Vagina (tissue), 2 donors: ENCODE measurements at places on chromosomes 7 and 10. TPM values are rescaled to one million over a fixed set of nuclear protein-coding genes. Genes with fewer than 3 reads are reported as not detected.
A peak's percentile ranks its signal among the peaks of the same experiment; 100 is the strongest.

DNA sequence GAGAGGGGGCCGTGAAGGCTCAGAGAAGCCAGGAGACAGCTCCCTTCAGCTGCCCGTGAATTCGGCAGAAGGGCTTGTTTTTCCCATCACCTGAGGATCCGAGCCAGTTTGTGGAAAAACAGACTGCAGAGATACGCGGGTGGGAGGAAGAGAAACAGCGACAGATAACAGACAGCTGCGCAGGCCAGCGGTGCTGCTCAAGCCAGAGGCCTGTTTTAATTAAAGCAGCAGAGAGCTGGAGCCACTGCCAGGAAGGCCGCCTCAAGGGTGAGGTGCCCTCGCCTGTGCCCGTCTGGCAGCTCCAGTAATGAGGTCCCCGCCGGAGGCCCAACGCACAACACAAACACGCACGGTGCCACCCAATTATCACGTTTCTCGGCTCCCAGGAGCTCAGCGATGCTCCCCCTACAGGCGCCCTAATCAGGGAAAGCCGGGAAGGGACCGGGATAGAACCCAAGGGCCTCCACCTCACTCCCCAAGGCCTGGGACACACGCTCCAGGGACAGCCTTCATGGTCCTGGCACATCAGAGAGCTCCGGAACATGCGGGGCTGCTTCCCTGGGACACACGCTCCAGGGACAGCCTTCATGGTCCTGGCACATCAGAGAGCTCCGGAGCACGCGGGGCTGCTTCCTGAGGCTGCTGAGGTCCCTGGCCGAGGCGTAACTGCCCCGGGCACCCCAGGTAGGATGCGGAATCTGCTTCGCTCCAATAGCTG, 60.6 kb upstream of the DNAAF5 start:
- H3K36me3 ChIP-seq, result no peaks in the 10 kb centered on the region
- peaks cover 44% of the 10 kb centered on the region for H3K4me1 ChIP-seq
- no peak for DNase-seq
- H3K27me3 ChIP-seq, result no peaks in the 10 kb centered on the region
- no peak overlapping the region for H3K4me3 ChIP-seq

- no peak overlapping the region for H3K4me3 ChIP-seq
- H3K36me3 ChIP-seq, result no peaks in the 10 kb centered on the region
- no peak for DNase-seq
- H3K27me3 ChIP-seq, result no peaks in the 10 kb centered on the region
- H3K27ac ChIP-seq, result peak overlapping the region; percentile 40
These were observed 128.3 kb downstream of the CD36 start for GRCh38 chr7:80766724-80767123.

DNA sequence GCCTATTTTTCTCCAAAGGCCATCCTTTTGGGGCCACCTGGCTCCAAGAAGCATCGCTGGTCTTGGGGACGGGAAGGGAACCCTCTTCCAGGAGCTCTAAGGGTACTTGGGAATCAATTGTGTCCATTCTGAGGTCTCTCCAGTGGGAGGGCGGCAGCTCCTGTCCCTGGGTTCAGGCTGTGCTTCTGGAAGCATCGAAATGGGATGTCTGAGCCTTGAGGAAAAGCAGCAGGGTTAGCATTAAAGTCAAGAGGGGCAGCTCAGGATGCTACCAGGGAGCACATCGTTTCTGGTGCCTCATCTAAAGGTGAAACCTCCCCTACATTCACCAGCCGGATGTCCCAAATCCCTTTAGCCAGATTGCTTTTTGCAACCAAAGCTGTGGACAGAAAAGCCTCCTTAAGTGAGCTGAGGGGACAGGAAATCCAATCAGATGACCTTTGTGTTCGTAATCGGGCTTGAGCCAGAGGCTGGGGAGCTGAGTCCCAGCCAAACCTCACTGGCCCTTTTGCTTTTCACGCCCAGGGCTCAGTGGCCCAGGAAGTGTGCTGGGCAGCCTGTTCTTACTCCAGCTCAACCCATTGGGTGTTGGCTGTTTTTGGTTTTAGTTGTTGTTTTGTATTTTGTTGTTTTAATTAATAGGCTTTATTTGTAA, 88.8 kb upstream of the ANLN start:
- DNase-seq, result no peak
- peaks cover 38% of the 10 kb centered on the region for H3K4me1 ChIP-seq
- H3K27me3 ChIP-seq, result no peaks in the 10 kb centered on the region

GRCh38 chr7:30563326-30563942, 31.2 kb upstream of the GARS1 start:
- no peaks in the 10 kb centered on the region for H3K27me3 ChIP-seq
- no peak overlapping the region for H3K4me3 ChIP-seq
- no peaks in the 10 kb centered on the region for H3K36me3 ChIP-seq
- no peak overlapping the region for H3K27ac ChIP-seq
- H3K4me1 ChIP-seq, result peaks cover 11% of the 10 kb centered on the region

- no peak for DNase-seq
- H3K4me1 ChIP-seq, result peaks cover 27% of the 10 kb centered on the region
- H3K27me3 ChIP-seq, result no peaks in the 10 kb centered on the region
- no peaks in the 10 kb centered on the region for H3K36me3 ChIP-seq
These were observed 664 bp upstream of the UBE3C start for GRCh38 chr7:157138101-157138423.

- no peaks in the 10 kb centered on the region for H3K27me3 ChIP-seq
- H3K27ac ChIP-seq, result no peak overlapping the region
- no peaks in the 10 kb centered on the region for H3K36me3 ChIP-seq
- no peak overlapping the region for H3K4me3 ChIP-seq
- DNase-seq, result no peak
- H3K4me1 ChIP-seq, result no peaks in the 10 kb centered on the region
These were observed 16.2 kb upstream of the PRR15 start for GRCh38 chr7:29547421-29547820.

GRCh38 chr10:10332786-10333185, 684.9 kb upstream of the CELF2 start:
- no peak overlapping the region for H3K4me3 ChIP-seq
- H3K27me3 ChIP-seq, result no peaks in the 10 kb centered on the region
- no peak overlapping the region for H3K27ac ChIP-seq
- DNase-seq, result no peak

DNA sequence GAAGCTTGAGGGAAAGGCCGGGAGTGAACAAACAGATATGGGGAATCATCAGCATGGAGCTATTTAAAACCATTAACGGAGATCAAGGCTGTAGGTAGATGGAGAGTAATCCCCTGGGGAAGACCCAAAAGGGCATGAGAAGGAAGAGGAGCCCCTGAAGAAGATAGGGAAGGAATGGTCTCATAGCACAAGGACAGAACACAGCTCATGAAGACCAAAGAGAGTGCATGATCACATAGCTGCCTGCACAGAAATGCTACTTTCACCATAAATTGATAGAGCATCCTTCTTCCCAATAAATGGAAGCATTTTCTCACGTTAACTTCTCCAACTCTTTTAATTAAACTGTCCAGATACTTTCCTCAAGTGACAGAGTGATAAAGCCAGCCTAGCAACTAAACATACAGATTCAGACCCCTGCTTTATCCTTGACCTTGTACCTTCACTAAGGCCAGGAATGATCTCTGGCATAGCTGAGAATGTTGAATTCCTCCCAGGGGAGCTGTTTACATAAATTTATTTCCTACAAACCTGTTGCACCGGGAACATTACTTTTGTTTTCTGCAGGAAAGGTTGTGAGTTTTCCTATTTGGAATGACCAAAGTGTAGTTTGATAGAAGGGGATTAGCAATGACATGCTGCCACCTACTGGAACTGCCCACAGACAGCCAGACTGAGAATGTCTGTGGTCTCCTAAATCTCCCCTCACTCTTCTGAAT, 110.8 kb upstream of the LRGUK start:
- H3K4me1 ChIP-seq, result no peaks in the 10 kb centered on the region
- H3K4me3 ChIP-seq, result no peak overlapping the region
- no peak overlapping the region for H3K27ac ChIP-seq
- no peaks in the 10 kb centered on the region for H3K36me3 ChIP-seq
- H3K27me3 ChIP-seq, result no peaks in the 10 kb centered on the region
- no peak for DNase-seq

GRCh38 chr7:124515106-124515830, 250.3 kb downstream of the GPR37 start:
- DNase-seq, result no peak
- no peak overlapping the region for H3K27ac ChIP-seq
- H3K4me3 ChIP-seq, result no peak overlapping the region
- no peaks in the 10 kb centered on the region for H3K4me1 ChIP-seq

GRCh38 chr10:878333-878759, 53.2 kb downstream of the LARP4B start:
- no peaks in the 10 kb centered on the region for H3K27me3 ChIP-seq
- no peak overlapping the region for H3K27ac ChIP-seq
- no peak overlapping the region for H3K4me3 ChIP-seq
- peaks cover 23% of the 10 kb centered on the region for H3K36me3 ChIP-seq

GRCh38 chr7:23404546-23405239, 65.6 kb downstream of the IGF2BP3 start:
- no peaks in the 10 kb centered on the region for H3K4me1 ChIP-seq
- H3K27ac ChIP-seq, result no peak overlapping the region
- no peaks in the 10 kb centered on the region for H3K27me3 ChIP-seq
- DNase-seq, result no peak
- H3K4me3 ChIP-seq, result no peak overlapping the region

DNA sequence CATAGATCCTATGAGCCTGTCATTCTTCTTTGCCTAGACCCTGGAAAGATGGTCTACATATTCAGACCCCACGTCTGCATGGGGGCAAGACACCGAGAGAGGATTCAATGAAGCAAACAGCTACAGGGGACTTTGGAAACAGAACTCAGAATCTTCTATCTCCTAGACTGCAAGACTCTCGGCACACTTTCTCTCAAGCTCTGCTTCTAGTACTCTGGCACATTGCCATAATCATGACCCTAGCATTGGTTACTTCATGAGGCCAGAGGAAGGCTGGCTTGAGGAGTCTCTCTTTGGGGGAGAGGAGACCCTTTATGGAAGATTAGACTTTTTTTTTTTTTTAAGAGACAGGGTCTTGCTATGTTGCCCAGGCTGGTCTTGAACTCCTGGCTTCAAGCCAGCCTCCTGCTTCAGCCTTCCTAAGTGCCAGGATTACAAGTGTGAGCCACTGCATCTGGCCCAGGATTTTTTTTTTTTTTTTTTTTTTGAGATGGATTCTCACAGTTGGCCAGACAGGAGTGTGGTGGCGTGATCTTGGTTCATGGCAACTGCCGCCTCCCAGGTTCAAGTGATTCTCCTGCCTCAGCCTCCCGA, 20.7 kb downstream of the CCDC3 start:
- H3K27ac ChIP-seq, result no peak overlapping the region
- H3K4me3 ChIP-seq, result no peak overlapping the region
- no peaks in the 10 kb centered on the region for H3K27me3 ChIP-seq
- no peaks in the 10 kb centered on the region for H3K4me1 ChIP-seq
- DNase-seq, result no peak

- no peaks in the 10 kb centered on the region for H3K27me3 ChIP-seq
- no peak for DNase-seq
- H3K4me1 ChIP-seq, result no peaks in the 10 kb centered on the region
- H3K36me3 ChIP-seq, result no peaks in the 10 kb centered on the region
- no peak overlapping the region for H3K27ac ChIP-seq
These were observed 17.9 kb downstream of the BNIP3 start for GRCh38 chr10:131963811-131964210.

DNA sequence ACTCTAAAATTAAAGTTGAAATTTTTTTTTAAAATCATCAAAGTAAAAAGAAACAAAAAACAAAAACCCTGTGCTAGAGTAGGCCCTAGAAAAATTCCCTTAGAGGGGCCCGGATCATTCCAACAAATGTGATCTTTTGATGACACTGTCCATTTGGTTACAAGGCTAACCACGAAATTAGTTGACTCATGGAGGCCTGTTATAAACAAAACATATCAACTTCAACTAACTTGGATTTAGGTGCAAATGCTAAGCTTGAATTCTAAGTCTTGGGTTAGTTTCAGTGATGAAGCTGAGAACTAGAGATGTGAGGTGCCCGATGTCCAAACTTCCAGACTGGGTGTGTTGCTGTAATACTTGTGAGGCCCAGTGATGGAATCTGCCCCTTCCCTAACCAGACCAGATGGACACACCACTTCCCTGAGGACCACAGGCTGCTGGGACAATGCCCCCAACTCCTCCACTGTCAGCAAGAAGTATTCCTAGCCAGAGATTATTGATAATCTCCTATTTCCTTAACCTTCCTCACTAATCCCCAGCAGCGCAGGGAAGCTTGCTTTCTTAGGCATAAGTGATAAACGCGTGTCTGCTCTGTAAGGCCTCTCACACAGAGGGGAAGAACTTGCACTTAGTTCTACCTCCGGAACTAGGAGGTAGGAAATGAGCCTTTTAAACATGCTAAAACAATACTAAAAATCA, 108.7 kb downstream of the RAPGEF5 start:
- no peak for DNase-seq
- no peaks in the 10 kb centered on the region for H3K27me3 ChIP-seq
- no peak overlapping the region for H3K27ac ChIP-seq
- no peaks in the 10 kb centered on the region for H3K4me1 ChIP-seq
- no peaks in the 10 kb centered on the region for H3K36me3 ChIP-seq
- no peak overlapping the region for H3K4me3 ChIP-seq

GRCh38 chr7:140262242-140262903, 85.6 kb upstream of the KDM7A start:
- H3K27ac ChIP-seq, result no peak overlapping the region
- H3K27me3 ChIP-seq, result no peaks in the 10 kb centered on the region
- no peak for DNase-seq
- H3K4me1 ChIP-seq, result no peaks in the 10 kb centered on the region
- H3K4me3 ChIP-seq, result no peak overlapping the region
- H3K36me3 ChIP-seq, result no peaks in the 10 kb centered on the region

- no peaks in the 10 kb centered on the region for H3K36me3 ChIP-seq
- DNase-seq, result no peak
- peaks cover 16% of the 10 kb centered on the region for H3K4me1 ChIP-seq
- H3K4me3 ChIP-seq, result peak overlapping the region; percentile 30
- H3K27ac ChIP-seq, result no peak overlapping the region
These were observed 980 bp downstream of the ADAM8 start for GRCh38 chr10:133275684-133276092.

DNA sequence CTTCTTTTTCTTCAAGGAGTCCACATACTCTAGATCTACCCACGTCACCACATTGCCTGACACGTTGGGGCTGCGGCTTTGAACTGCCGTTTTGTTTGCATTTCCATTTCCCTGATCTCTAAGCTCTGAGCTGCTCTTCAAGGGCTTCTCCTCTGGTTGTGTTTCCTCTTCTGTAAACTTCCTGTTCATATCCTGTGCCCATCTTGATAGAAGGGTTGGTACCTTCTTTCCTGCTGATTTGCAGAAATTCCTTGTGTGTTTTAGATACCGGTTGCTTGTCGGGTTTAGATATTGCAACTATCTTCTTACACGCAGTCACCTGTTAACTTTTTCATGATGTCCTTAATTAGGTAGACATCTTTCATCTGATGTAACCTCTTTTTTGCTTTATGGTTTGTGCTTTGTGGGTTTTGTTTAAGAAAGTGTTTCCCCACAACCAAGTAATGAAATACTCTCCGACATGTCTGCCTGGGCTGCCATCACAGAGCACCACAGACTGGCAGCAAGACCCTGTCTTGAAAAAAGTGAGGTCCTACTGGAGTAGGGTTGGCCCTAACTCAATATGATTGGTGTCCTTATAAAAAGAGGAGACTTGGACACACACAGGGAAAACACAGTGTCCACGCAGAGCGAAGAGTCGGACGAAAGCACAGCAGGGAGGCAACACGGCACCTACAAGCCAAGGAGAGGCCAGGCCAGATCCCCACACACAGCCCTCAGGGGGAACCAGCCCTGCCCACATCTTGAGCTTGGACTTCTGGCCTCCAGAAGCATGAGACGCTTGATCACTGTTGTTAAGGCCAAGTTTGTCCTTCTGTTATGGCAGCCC, 99.1 kb upstream of the PDGFA start:
- no peak for DNase-seq
- no peaks in the 10 kb centered on the region for H3K27me3 ChIP-seq
- H3K4me1 ChIP-seq, result no peaks in the 10 kb centered on the region

WEE2 gene
- not detected for total RNA-seq

MAD1L1 gene
- 62.4 TPM for total RNA-seq

LIPF gene
- not detected for total RNA-seq

ITGA8 gene
- total RNA-seq, result 15.5 TPM

MEOX2 gene
- 1.7 TPM for total RNA-seq

RBP3 gene
- not detected for total RNA-seq

PON1 gene
- not detected for total RNA-seq

SHH gene
- 0.25 TPM for total RNA-seq
